A549 (cell line): ENCODE measurements at places on chromosomes 2 and 18. TPM values are rescaled to one million over a fixed set of nuclear protein-coding genes. Genes with fewer than 3 reads are reported as not detected.
A peak's percentile ranks its signal among the peaks of the same experiment; 100 is the strongest.

The EGR4 gene
- not detected in 3 replicates for polyA plus RNA-seq

GRCh38 chr2:172102391-172103359 lies at the start of gene DLX2:
Gene DLX2, minus strand, starts transcription at chr2:172102900. Its CDS starts 362 bp downstream, at chr2:172102538.
- DNase-seq = peak; percentile 91

The AKAIN1 gene
- polyA plus RNA-seq = not detected in 3 replicates

GRCh38 chr2:132542953-132543569 lies 126.5 kb downstream of the GPR39 start:
- no peak for DNase-seq

DNA sequence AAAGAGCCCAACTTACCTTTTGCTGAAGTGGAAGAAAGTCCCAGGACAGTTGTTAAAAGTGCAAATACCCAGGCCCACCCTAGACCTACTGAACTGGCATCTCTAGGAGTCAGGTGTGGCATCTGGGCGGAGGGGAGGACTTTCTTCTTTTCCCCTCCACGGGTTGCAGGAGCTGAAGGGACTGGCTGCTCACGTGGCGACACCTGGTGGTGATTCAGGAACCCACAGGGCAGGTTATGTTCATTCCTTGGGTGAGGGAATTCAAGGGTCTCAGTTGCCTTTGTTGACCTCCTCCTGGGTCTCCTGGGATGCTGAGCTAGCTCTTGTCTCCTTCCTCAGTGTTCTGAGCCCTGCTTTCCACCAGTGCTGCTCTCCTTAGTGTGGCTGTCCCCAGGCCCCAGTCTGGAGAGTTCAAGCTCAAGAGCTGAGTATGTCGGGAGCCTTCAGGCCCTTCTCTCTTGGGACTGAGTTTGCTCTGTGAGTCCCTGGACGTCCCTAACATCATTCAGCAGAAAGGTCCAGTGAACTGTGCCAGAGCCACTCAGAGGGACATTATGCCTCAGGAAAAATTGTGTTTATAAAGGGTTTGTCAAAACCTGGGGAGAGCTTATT lies 56.9 kb downstream of the DYSF start:
- DNase-seq = peak; percentile 64

- DNase-seq = no peak
Observed at GRCh38 chr2:10647441-10647840, 42.3 kb downstream of the NOL10 start.

DNA sequence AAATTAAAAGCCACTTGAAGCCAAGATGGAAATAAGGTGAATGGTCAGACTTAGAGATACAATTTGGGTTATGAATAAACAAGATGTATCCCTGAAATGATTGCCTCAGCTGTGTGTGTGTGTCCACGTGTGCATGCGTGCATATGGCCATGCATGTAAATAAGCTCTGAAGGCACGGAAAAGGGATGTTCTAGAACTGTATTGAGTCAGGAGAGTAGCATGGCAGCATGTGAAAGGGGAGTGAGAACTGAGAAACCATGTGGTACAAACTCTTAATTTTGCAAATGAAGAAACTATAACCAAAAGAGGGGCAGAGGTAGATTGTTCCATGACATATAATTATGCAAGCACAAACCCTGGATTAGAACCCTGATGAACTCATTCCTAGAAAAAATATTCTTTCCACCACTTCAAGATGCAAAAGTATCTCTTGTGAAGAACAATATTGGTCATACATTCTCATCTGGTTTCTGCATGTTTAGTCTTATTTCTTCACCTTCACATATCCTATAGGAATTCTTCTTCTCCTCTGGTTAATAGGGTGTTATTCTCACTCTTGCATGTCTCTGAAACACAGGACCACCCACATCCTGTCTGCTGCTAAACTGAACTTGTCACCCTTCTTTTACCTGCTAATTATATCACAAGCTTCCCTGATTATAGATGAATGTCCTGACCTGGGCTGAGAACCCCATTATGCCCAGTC lies 455.8 kb downstream of the SETBP1 start:
- no peak for DNase-seq

The C2orf74 gene
- 41.8 to 44.5 TPM (median 43.6 TPM) in 3 replicates for polyA plus RNA-seq

The CAPN14 gene
- polyA plus RNA-seq = 0.04 to 0.09 TPM (median 0.08 TPM) in 3 replicates

The TRAPPC12 gene
- polyA plus RNA-seq = 42.3 to 49.3 TPM (median 44.2 TPM) in 3 replicates

DNA sequence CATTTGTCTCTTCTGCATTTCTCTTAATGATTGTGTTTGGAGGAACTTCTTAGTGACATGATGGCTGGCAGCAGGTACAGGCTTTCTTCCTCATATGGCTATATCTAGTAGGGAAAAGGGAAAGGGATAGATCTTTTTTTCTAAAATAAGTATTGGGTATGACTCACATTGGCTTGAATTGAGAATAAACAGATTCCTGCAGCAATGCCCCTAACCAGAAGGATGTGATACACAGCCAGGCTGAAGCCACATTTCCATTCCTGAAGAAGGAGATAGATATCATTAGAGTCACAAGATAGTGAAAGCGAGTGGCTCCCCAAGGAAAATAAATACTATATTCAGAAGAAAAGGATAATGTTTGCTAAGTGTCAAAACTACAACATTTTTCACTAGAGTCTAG lies 61.1 kb downstream of the VWC2L start:
- DNase-seq = no peak

GRCh38 chr18:49162226-49162864 lies 211.6 kb upstream of the SMAD7 start:
- DNase-seq = no peak

DNA sequence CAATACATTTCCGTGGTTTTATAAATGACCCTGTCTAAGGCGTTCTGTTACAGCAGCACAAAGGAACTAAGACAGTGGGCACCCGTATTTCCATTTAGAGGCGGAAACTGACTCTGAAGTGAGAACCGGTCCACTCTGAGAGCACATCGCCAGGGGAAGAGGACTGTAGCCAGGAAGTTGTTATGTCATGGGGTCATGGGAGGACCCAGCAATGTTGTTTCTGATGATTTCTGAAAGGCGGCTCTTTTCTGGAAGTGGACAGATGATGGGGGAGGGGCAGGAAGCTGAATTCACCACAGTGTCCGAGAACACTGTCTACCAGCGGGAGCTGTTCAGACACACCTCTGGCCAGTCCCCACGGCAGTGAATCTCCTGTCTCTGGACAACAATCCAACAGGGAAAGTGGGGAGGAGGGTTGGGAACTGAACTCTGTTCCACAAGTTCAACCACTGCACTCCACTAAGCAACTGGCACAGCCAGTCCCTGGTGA lies 2.1 kb upstream of the LRRFIP1 start:
- DNase-seq = no peak

DNA sequence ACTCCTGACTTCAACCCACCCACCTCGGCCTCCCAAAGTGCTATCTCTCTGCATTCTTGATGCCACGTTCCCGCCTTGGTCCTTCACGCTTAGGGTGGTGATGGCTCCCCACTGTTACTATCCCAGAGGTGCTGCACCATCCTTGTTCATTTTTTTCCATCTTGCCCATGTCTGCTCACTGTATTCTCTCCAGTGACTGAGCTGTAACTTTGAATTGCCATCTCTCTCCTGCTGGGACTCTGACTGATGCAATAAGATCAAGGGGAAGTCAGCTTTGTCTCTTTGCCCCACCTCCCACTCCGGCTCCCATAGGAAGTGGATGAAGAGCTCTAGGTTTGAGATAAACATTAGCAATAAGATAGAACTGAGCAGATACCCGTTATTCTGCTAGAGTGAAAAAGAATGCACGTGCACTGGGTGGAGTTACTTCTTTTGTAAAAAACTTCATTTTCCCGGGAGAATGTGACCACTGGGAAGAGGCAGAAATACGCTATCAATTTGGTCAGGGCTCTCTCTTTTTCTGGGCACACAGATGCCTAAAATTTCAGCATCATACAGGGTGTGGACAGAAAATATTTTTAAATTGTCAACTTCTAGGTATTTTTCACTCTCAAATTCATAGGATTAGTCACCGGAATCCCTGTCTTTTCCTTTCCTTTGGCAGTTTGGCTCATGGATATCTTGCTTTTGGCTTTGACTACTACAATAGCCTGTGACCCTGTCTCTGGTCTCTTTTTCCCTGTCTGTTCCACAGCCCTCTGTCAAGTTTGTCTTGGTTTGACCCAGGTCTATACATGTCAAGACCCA lies 105.4 kb downstream of the POLR1A start:
- DNase-seq = no peak

DNA sequence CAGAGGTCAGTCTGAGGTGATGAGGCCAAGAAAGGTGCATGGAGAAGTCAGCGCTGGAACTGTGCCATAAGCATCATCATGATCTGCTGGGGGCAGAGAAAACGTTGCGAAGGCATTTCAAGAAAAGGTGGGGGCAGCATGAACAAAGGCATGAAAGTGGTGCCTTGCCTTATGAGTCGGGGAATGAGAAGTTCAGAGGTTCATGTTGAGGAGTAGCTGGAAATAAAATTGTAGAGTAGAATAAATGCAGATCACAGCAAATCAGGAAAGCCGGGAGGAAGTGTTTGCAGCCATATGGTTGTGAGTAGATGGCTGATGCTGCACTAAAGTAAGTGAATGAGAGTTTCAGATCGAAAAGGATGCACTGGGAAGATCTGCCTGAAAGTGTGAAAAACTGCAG lies 72.1 kb upstream of the ARL5A start:
- no peak for DNase-seq

- DNase-seq = peak; percentile 11
Observed at GRCh38 chr2:134927195-134927594, 8.6 kb downstream of the CCNT2 start.

The RTP5 gene
- polyA plus RNA-seq = not detected in 3 replicates

GRCh38 chr2:11073776-11074175 lies 81.5 kb upstream of the SLC66A3 start:
- DNase-seq = no peak

GRCh38 chr18:74898965-74899364 lies 301.3 kb downstream of the ZNF407 start:
- peak; percentile 20 for DNase-seq

GRCh38 chr18:50814395-50814794 lies 5.4 kb downstream of the MRO start:
- DNase-seq = no peak

- no peak for DNase-seq
Observed at GRCh38 chr2:150495993-150496627, 8.6 kb upstream of the RND3 start.

- no peak for DNase-seq
Observed at GRCh38 chr2:154813636-154814035, 115.1 kb downstream of the KCNJ3 start.

DNA sequence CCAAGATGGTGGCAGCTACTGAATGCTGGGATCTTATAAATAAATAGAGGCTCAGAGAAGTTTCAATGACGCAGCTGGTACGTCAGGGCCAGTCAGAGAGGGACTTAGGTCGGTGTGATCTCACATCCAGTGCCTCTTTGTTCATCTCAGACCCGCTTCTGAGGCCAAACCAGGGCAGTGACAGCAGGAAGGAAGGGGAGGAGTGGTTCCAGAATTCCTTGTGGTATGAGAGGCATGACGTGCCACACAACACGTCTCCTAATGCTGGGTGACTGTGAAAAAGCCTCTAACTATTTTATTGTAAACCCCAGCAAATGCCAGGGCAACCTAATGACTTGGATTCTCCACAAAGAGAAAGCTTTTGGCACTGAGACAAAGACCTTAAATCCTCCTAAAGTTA lies 423.3 kb downstream of the LPIN1 start:
- no peak for DNase-seq

GRCh38 chr2:104749856-104750460 lies 104.0 kb upstream of the POU3F3 start:
- DNase-seq = no peak

The ALK gene
- not detected in 3 replicates for polyA plus RNA-seq

GRCh38 chr2:148546270-148546669 lies 98.3 kb upstream of the EPC2 start:
- DNase-seq = no peak

The VWC2L gene
- not detected in 3 replicates for polyA plus RNA-seq

DNA sequence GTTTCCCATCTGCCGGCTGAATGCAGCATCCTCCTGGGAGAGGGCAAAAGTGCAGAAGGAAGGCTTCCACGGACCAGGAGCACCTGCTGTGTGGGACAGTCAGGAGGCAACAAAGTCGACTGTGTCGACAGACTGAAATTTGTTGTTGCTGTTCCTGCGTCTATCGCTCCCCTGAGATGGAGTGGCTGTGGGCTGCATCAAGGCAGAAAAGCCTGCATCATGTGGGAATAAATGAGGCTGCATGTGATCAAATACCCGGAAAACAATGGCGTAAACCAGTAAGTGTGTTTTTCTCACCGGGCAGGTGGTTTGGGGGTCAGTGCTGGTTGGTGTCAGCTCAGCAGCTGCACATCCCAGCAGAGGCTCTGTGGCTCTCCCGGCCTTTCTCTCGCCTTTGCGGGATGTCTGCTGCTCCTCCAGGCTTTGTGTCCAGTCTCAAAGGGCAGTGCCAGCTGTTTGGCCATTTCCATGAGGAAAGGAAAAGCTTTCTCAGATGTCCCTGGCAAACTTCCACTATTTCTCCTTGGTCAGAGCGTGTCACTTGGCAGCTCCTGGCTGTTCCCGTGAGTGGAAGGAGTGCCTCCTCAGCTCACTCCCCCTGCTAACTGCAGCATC lies 262.4 kb downstream of the NDUFA10 start:
- no peak for DNase-seq

- no peak for DNase-seq
Observed at GRCh38 chr2:219792446-219792845, 165.0 kb downstream of the SLC4A3 start.

DNA sequence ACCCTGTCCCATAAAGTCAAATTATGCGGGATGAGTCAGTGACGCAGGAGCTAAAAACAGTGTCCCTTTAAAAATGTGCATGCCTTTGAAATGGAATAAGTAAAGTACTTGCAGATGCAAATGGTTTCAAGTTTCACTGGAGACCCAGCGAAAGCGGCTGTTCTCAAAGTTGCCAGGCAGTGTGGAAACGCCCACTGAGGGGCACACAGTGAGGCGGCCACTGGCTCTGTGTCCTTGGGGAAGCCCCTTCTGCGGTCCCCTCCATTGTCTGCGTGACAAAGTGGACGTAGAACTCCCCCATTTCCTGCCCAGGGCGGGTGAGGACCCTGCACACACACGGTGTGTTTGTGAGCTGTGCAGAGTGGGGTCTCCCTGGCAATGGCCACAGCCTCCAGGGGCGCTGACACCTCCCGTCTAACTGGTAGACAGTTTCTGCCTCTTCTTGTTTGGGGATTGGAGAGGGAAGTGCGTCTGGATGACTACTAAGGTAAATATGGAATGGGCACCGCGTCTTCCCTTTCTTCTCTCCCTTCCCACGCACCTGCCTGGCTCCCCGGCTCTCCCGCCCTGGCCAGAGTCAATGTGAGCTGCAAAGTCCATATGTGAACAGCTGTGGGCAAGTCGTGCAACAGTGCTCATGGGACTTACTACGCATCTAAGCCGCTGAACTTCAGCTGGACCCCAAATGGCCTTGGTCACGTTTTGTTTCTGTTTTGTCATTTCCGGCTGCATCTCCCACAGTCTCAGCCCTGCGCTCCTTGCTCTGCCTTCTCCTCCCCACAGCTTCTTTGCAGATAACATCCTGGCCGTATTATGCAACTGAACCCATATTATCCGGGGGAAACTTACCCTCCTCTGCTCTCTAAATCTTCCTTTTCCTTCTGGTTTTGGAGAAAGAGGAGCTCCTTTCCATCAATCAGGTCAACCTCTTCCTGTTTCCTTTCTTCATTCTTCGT lies 33.7 kb upstream of the ZNF516 start:
- no peak for DNase-seq

DNA sequence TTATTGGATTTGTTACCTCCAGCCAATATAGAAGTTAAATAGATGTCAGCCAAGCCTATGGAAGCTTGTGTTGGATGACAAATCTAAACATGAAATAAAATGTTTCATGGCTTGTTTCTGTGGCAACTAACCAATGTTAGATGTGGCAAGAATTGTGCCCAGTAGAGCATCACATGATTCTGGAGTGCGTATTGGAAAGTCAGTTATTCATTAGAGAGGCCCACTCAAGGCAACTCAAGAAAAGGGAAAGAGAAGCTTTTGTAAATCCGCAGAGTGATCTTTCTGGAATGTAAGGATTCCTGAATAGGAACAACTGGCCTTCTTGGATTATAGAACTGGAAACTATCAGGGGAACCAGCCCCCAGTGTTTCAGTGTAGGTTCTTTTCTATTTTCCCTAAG lies 162.9 kb downstream of the TMEM247 start:
- peak; percentile 50 for DNase-seq
